ENCODE measurements at places on chromosomes 1 and 21.
A peak's percentile ranks its signal among the peaks of the same experiment; 100 is the strongest.

DNA sequence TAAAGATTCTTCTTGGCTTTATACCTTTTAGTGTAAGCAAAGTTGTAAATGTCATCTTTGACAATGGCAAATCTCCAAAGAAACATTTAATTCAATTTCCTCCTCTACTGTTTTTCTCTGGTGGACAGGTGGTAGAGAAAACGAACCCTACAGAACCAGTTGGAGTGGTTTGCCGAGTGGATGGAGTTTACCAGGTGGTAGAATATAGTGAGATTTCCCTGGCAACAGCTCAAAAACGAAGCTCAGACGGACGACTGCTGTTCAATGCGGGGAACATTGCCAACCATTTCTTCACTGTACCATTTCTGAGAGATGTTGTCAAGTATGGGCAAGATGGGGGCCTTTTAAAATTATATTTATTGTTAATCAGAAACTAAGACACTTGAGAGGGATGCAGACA lies 25.8 kb downstream of the UAP1 start:
- DNase-seq: peak; percentile 34

DNA sequence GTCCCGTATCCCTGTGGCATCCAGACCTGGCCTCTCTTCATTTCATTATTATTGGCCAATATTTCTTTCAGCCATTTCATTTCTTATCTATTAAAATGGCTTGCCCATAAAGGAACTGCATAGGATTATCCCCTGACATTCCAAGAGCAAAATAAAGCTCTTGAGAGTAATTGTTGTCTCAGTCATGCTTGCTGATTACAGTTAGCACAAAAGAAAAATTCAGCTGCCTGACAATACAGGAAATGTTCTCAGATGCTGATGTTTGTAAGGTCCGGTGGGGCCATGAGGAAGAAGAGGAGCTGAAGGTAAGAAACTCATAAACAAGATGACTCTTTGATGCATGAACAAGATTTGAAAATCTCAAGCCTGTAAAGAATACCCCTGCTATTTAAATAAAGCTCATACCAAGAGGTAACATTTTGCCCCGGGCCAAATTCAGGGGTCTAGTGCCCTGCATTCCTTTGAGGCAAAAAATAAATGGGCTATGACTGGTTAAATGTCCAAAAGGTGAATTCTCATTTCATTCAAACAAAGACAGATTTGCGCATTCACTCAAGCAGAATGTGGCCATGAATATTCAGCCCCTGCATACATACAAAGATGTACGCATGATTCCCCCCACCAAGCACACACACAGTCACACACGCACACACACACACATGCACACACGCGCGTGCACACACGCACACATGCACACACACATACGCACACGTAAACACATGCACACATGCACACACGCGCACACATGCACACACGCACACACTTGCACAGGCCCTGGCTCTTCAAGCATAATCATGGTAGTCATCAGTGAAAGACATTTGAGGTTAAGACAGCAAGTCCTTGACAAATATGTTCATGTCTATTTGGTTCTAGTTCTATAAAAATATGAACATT lies 44.8 kb downstream of the KCNJ15 start:
- no peak for DNase-seq

- DNase-seq: no peak
Measured at GRCh38 chr1:110235834-110236682, 25.9 kb downstream of the KCNC4 start.

DNA sequence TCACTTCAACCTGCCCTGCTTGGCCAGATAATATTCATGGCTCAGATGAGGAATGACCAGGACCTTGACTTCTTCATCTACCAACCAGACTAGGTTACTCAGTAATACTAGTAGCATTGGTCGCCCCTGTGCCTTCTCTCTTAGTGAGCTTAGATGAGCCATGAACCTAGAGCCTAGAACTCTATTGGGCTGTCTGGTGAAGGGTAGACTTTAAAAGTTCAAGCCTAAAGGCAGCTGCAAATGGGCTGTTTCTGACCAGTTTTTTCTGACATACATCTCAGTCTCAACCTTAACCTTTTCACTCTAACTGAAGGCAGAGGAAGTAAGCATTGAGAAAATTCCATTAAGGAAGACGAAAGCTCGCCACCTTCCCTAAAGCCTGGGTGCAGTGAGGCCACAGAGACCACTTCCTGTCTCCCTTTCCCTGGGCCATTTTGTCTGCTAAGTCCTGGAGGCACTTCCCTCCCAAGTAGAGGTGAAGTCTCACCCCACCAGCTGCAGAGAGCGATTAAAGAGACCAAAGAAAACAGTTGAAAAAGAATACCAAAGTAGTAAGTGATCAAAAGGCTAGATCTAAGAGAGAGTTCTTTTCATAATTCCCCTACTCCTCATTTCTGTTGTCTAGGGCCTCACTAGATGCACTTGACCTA lies 53.3 kb downstream of the MTR start:
- DNase-seq: no peak

DNA sequence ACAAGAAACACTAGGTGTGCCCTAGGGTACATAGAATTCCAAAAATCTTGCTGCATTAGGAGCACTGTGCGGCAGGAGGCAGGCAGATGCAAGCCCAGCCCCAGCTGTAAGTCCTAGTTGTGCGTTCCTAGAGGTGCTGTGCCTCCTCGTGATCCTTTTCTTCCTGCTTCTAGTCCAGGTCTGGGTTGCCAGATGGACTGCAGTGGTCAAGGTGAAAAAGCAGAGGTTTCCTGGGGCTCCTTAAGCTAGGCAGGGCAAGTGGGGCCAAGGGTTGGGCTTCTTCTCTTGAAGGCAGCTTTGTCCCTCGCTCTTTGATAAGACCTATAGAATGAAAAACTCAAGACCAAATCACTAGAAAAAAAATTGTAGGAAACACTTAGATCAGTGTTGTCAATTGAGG lies 21.6 kb upstream of the SLC45A3 start:
- DNase-seq: no peak

DNA sequence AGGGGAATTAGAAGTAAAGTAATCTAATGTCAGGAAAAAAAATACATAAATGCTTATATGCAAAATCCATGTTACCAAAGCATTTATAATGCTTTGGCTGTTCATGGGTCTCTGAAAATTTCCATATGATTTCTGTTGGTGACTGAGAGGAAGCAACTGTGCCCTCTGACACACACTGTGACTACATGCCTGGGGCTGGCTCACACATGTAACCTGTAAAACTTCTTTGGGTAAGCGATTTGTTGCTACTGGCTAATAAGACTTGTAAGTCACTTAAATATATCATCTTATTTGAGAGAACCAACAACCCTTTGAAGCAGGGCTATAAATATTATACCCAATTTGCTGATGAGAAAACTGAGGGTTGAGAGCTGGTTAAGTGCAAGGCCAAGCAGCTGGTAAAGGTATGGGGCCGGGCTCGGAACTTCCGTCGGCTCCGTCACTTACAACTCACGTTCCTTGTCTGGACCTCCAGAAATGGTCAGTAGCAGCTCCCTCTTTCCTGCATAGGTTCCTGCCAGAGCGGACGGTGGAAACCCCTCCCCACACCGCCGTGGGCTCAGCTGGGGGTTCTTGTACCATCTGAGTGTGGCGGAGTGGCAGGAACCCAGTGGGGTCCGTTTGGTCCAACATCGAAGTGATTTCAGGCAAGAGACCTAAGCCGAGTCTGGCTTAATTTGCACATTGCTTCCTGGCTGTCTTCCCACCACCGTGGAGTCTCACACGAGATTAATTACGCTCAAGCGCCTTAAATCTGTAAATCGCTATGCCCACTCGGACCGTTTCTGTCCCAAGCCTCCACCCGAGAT lies 714 bp downstream of the DFFA start:
- DNase-seq: no peak

GRCh38 chr21:35232545-35233176 lies 183.6 kb upstream of the RUNX1 start:
- DNase-seq: no peak

DNA sequence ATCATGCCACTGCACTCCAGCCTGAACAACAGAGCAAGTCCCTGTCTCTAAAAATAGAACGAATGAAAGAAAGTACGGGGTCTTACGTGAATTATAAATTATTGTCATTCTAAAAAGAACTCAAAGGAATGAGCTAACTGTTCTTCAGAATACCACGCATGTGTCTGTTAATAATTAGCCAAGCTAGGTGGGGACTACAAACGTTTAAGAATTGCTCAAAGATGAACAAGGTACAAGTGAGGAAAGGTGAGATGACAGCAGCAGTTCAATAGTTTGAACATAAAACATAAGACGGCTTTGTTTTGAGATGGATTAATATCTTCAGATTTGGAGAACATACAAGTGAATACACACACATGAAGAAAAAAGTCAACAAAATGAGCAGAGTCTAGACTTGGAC lies 79.6 kb downstream of the UBR4 start:
- DNase-seq: no peak

- no peak for DNase-seq
Measured at GRCh38 chr1:14137411-14138134, 437.6 kb downstream of the PRDM2 start.

- DNase-seq: no peak
Measured at GRCh38 chr1:41435570-41436178, 48.8 kb downstream of the EDN2 start.

GRCh38 chr1:36080236-36080635 lies 3.7 kb upstream of the TEKT2 start:
- no peak for DNase-seq

DNA sequence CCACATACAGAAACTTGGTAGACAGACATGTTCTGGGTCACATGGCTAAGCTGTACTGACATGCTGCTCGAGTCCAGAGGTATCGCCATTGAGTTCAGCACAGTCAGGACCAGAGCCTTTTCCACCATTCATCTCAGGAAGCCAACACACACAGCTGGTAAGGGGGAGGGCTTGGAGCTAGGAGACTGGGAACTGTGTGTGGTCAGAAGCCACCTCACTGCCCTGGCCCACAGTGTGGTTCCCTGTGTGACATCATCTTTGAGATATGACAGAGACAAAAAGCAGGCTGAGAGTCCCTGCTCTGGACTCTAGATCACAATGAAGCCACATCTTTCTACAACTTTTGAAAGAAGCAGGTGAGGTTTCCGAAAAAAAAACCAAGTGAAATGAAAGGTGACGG lies 107.2 kb downstream of the SIM2 start:
- no peak for DNase-seq

DNA sequence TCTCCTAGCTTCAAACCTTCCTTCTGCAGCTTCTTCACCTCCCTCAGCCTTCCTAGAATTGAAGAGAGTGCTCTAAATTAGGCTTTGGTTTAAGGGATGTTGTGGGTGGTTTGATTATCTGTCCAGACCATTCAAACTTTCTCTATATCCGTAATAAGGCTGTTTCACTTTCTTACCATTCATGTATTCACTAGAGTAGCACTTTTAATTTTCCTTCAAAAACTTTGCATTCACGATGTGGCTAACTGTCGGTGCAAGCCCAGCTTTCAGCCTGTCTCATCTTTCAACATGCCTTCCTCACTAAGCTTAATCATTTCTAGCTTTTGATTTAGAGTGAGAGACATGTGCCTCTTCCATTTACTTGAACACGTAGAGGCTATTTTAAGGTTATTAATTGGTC lies 26.2 kb upstream of the DESI2 start:
- DNase-seq: no peak

DNA sequence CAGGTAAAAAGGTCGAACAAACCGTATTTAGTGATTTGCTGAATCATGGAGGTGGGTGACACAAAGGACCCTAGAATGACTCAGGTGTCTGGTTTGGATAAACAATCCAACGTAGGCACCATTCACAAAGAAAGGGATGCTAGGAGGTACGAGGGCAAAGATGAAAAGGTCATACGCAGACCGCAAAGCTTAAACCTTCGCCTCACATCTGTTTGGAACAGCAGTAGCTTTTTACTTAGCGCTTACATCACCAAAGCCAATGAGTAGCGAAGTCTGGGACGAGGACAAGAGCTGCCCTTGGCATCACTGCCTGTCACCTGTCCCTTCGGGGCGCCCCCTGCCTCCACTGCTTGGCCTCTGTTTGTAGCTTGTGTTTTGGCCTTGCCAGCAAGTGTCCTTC lies 350.2 kb downstream of the SMYD3 start:
- no peak for DNase-seq

- no peak for DNase-seq
Measured at GRCh38 chr1:24952413-24952841, 22.4 kb upstream of the RUNX3 start.

GRCh38 chr21:44965251-44966022 lies 25.6 kb downstream of the SLX9 start:
- peak; percentile 35 for DNase-seq

DNA sequence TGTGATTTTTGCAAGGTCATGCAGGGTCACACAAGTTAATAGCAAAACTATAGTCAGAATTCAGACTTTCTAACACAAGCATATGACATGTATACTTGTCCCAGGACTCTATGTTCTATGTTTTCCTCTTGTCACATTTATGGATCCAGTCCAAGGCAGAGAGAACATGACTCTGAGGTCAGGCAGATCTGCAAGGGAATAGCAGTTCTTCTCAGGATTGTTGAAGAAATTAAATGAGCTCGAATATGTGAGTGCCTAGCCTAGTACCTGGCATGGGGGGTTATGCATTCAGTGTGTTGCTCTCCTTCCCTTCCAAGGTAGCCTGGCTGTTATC lies 9.5 kb upstream of the RPTN start:
- DNase-seq: no peak

DNA sequence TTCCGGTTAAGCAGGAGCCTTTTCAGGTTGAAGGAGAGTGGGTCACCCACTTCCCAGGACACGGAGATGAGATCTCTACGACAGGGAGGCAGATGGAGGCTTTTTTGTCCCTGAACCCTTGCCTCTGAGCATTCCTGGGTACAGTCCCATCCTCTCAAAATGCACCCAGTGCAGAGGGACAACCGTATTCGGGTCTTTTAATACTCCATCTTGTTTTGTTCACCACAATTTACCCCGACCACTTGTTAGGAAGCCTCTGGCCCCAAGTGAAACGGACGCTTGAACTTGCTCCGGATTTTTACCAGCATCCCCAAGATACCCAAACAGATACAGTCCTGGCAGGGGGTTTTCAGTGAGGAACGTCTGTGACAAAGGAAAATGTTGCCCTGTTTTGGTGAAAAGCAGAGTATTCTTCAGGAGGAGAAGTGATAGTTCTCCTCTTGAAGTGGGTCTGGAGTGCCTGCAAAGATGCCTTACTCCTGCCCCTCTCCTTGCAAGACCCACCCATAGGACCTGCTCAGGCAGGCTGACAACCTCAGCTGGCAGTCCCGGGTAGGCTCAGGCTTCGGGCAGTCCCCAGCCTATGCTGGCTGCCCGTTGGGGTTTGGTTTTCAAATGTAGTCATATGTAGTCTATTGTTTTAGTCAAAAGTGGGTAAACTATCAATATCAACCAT lies 669 bp upstream of the ARL8A start:
- peak; percentile 9 for DNase-seq

GRCh38 chr21:28769683-28770082 lies 223.0 kb downstream of the LTN1 start:
- DNase-seq: no peak

DNA sequence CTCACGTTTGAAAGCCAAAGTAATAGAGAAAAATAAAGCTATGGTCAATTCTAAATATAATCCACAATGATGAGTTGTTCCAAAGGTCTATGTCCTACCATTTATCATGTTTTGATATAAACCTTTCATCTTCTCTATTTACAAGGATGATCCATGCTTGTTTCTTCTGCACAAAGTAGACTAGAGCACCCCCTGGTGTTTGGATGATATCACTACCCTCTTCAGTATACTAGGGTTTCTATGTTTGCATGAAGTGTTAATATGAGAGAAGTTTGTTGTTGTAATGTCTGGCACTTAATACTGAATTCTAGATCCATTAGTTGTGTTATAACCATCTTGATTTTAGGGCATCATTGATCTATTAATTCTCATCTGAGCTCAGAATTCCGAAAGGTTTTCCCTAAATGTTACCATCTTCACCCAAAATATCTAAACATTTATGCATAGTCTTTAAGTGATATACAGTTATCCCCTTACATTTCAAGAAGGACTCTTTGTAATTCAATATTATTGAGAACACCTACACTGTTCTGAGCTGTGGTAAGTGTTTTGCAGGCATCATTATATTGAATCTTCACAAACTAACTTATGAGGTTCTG lies 21.1 kb downstream of the CLDN8 start:
- peak; percentile 60 for DNase-seq

Measured in NCI-H1694 treated with DMSO at 0.1 percent for 48 hours (cell line).